ENCODE measurements at places on chromosomes 1 and 21.

GRCh38 chr1:87226341-87226760, 102.3 kb upstream of the LMO4 start:
- DNase-seq, result peak; percentile 74

- DNase-seq, result no peak
These were observed 11.0 kb downstream of the UBL4B start for GRCh38 chr1:110123224-110123623.

DNA sequence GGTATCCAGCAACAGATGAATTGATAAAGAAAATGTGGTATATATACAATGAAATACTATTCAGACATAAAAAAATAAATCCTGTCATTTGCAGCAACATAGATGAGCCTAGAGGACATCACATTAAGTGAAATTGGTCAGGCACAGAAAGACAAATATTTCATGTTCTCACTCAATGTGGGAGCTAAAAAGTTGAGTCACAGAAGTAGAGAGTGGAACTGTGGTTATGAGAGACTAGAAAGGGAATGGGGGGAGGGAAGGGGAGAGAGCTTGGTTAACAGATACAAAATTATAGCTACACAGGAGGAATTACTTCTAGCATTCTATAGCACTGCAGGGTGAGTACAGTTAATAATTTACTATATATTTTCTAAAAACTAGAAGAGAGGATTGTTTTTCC, 37.1 kb upstream of the SERPINC1 start:
- no peak for DNase-seq

GRCh38 chr1:67834246-67834877, 1.1 kb upstream of the GNG12 start:
- DNase-seq, result no peak
